ENCODE measurements at places on chromosomes 11 and 22. TPM values are rescaled to one million over a fixed set of nuclear protein-coding genes. Genes with fewer than 3 reads are reported as not detected.

DNA sequence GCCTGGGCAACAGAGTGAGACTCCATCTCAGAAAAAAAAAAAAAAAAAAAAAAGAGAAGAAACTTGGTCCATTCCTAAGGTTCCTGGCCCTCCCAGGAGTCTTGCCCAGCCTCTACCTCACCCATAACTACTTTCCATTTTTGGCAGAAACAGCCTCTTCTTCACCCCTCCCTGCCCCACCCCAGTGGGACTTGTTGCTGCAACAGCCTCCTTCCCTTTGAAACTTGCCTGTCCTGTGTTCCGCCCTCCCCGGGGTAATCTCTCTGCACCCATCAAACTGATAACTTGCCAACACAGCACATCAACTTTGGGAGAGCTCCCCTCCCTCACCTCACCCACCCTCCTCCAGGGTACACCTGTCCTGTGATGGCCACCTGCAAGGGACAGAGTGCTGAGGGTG, 10.0 kb upstream of the FAM83F start:
- no peak for DNase-seq

GRCh38 chr22:44338177-44338810, 25.5 kb upstream of the SHISAL1 start:
- no peak for DNase-seq

- DNase-seq = peak; percentile 96
Measured at GRCh38 chr22:25282671-25283561, 63.5 kb downstream of the CRYBB2 start.

- DNase-seq = no peak
Measured at GRCh38 chr11:72259490-72259889, 15.5 kb upstream of the PHOX2A start.

DNA sequence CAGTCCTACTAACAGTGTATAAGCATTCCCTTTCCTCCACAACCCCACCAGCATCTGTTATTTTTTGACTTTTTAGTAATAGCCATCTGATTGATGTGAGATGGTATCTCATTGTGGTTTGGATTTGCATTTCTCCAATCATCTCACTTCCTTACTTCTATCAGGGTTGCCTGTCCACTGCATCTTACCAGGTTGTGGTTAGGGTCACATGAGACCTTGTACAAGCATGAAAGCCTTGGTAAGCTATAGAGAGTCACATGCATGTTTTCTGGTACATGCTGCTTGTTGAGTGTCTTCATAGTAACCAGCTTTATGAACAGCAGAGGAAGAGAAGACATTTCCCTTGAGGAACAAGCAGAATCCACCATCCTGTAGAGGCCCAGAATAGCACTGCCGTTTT, 102.9 kb upstream of the PAX6 start:
- no peak for DNase-seq

- DNase-seq = peak; percentile 55
Measured at GRCh38 chr11:13963949-13964770, 1.6 kb downstream of the SPON1 start.

FGF3 gene
- not detected for total RNA-seq

Measured in GM23338 (cell line).